ENCODE measurements at places on chromosomes 11 and 22.

DNA sequence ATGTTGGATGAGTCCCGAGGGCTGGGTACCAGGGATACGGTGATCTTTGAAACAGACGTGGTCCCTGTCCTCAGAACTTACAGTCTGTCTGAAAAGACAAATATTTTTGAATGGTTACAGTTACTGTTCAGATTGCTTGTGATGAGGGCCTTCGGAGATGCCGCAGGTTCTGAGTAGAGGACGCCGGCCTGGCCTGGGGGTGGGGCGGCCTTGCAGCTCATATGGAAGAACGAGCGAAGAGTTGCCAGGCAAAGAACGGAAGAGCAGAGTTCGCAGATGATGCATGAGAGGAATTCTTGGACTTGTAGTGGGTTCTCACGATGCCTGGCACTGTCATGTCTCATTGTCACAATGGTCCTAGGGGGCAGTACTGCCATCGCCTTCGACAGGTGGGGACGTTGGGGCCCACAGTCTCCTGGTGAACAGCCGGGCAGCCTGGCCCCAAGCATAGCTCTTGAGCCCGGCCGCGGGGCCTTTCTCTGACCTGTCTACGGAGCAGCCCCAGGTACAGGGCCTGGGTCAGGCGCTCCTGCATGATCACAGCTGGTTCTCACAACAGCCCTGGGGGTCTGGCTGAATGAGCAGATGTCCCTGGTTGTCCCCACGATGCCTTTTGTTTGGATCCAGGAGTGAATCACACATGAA, 60.9 kb upstream of the PARVG start:
- DNase-seq: no peak

- no peak for DNase-seq
These were observed 370.4 kb upstream of the ANO3 start for GRCh38 chr11:25961539-25961938.

- no peak for DNase-seq
These were observed 101.8 kb downstream of the NAV2 start for GRCh38 chr11:19814421-19814820.

DNA sequence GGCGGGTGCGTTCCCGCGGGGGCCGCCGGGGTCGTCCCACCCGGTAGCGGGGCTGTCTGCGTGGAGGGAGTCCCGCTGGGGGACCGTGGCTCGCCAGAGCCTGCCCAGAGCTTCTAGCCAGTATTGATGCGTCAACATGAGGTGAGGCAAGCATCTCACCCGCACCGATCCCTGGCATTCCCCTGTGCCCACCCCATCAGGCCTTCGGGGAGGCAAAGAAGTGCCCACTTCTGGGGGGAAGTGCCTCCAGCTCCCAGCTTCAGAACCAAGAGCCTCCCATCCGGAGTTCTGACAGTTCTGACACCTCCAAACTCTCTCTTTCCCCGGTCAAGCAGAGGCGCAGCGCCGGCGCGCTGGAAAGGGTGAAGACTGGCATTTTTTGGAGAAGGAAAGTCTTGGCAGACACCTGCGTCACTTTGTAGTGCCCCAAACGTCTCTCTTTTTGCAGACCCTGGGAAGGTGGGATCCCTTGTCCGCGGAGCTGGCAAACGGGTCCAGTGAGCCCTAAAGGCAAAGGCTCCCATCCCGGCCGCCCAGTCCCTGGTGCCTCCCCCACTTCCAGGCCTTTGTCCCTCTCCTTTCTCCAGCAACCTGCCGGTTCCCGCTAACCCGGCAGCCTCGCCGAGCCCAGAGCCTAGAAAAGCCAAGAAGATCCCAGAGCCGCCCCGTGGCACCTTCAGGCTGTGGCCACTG, 3.2 kb upstream of the PAX6 start:
- DNase-seq: no peak

DNA sequence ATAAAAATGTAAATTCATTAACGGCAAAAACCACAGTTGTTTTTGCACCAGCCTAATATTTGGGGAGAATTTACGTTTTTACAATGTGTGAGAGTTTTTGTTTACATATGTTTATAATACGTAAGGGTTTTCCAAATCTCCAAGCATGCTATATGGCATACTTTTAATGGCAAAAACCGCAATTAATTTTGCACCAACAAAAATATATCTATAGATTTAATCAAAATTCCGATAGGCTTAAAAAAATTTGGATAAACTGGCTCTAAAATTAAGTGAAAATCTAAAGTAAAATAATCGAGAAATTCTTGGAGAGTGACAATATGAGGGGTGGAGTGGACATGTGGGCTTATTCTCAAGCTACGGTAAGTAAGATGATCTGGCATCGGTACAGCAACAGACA, 22.8 kb downstream of the KRTAP5-6 start:
- DNase-seq: no peak

Data from stimulated activated CD8-positive, alpha-beta memory T cell treated with anti-CD3 and anti-CD28 coated beads, Interleukin-15, amount 100 ng/mL, for 4 hours (primary cell).